CD8-positive, alpha-beta memory T cell (primary cell): ENCODE measurements at places on chromosomes 3 and 15.

DNA sequence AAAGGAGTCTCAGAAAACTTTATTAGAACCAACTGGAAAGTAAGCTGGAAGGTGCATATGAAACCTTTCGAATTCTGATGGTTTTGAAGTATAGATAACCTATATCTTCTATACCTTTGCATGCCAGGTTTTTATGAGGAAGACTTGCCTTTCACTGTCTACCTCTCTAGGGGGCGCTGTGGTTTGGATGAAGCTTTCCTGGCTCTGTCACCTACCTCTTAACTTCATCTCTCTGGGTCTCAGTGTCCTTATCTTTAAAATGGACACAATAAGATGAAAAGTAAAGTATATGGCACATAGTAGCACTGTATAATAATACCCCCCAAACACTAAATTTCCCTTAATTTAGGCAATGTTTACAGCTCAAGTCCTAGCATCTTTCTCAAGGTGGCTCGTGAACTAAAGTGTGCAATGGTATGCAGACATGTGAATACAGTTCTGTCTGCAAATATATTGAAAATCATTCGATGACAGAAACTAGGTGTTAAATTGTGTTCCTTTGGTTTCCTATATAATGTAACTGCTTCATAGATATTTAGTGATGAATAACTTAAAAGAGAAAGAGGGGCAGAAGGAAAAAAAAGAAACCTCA, 314.3 kb downstream of the CHST2 start:
- no peak for DNase-seq
- H3K27ac ChIP-seq = no peak overlapping the region
- no peaks in the 10 kb centered on the region for H3K4me1 ChIP-seq
- no peaks in the 10 kb centered on the region for H3K36me3 ChIP-seq
- H3K27me3 ChIP-seq = no peaks in the 10 kb centered on the region
- no peak overlapping the region for H3K4me3 ChIP-seq

GRCh38 chr15:29091666-29092065, 178.0 kb downstream of the NSMCE3 start:
- no peak overlapping the region for H3K27ac ChIP-seq
- H3K4me1 ChIP-seq = peaks cover 18% of the 10 kb centered on the region
- no peaks in the 10 kb centered on the region for H3K36me3 ChIP-seq
- no peaks in the 10 kb centered on the region for H3K27me3 ChIP-seq
- no peak overlapping the region for H3K4me3 ChIP-seq

DNA sequence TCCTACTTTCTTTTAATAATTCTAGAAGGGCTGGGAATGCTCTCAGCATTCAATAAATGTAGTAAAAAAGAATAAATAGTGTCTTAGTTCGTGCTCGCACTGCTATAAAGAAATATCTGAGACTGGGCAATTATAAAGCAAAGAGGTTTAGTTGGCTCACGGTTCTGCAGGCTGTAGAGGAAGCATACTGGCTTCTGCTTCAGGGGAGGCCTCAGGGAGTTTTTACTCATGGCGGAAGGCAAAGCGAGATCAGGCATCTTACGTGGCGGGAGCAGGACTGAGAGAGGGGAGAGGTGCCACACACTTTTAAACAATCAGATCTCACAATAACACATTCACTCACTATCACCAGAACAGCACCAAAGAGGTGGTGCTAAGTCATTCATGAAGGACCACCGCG, 103.0 kb upstream of the UBE2E2 start:
- H3K4me1 ChIP-seq = no peaks in the 10 kb centered on the region
- no peak overlapping the region for H3K4me3 ChIP-seq
- no peak for DNase-seq
- H3K27me3 ChIP-seq = no peaks in the 10 kb centered on the region

- H3K36me3 ChIP-seq = peaks cover 70% of the 10 kb centered on the region
- H3K4me1 ChIP-seq = no peaks in the 10 kb centered on the region
- no peak overlapping the region for H3K4me3 ChIP-seq
These were observed 17.5 kb downstream of the MRPS22 start for GRCh38 chr3:139361276-139361675.
